Frontal cortex (tissue), 4 donors: ENCODE measurements at places on chromosomes 3 and 15. TPM values are rescaled to one million over a fixed set of nuclear protein-coding genes. Genes with fewer than 3 reads are reported as not detected.

Gene INSYN1
- total RNA-seq, result 26.1 TPM

Gene ECE2
- 3.7 TPM for total RNA-seq

Gene SNRPN
- 216 TPM for total RNA-seq

Gene IP6K2
- total RNA-seq, result 94.2 TPM

Gene SLCO2A1
- total RNA-seq, result under 0.01 TPM

Gene CLDN11
- 13.9 TPM for total RNA-seq

Gene DRD3
- total RNA-seq, result 0.82 TPM

Gene GP5
- not detected for total RNA-seq

Gene ZBED2
- not detected for total RNA-seq

Gene ZNF80
- total RNA-seq, result not detected

Gene ANKRD34C
- under 0.01 TPM for total RNA-seq

Gene PARL
- 19.6 TPM for total RNA-seq

Gene ROPN1B
- 2.0 TPM for total RNA-seq

Gene SPINK8
- total RNA-seq, result not detected

Gene PCLAF
- total RNA-seq, result 2.9 TPM

Gene ITIH1
- not detected for total RNA-seq

Gene SLC28A1
- total RNA-seq, result not detected

Gene MGLL
- total RNA-seq, result 31.4 TPM

Gene FETUB
- total RNA-seq, result not detected

Gene LYZL4
- not detected for total RNA-seq

Gene GHSR
- total RNA-seq, result 0.82 TPM

Gene KPNA1
- 46.5 TPM for total RNA-seq

Gene RHOV
- total RNA-seq, result 9.4 TPM

Gene CACNA2D2
- total RNA-seq, result 2.4 TPM

Gene CFAP100
- 3.7 TPM for total RNA-seq

Gene RETNLB
- total RNA-seq, result not detected

Gene LRRC34
- total RNA-seq, result 5.3 TPM

Gene ITPKA
- total RNA-seq, result 1.6 TPM

Gene CLDN18
- not detected for total RNA-seq

Gene NR1I2
- total RNA-seq, result 0.82 TPM

Gene GOLGA8R
- 0.82 TPM for total RNA-seq

Gene GATA2
- total RNA-seq, result 0.41 TPM

Gene CCRL2
- 0.41 TPM for total RNA-seq

Gene OIP5
- 2.4 TPM for total RNA-seq

Gene CIAO2A
- total RNA-seq, result 44.8 TPM

Gene TM6SF1
- 27.7 TPM for total RNA-seq

Gene VPS33B
- 15.5 TPM for total RNA-seq

Gene CORO2B
- 19.2 TPM for total RNA-seq

Gene RTP1
- total RNA-seq, result 0.41 TPM

Gene CATSPER2
- 5.3 TPM for total RNA-seq

Gene MOBP
- total RNA-seq, result 0.41 TPM
